ENCODE measurements at places on chromosomes 7 and 10. TPM values are rescaled to one million over a fixed set of nuclear protein-coding genes. Genes with fewer than 3 reads are reported as not detected.

- no peaks in the 10 kb centered on the region for H3K4me1 ChIP-seq
- no peaks in the 10 kb centered on the region for H3K27me3 ChIP-seq
- DNase-seq = no peak
These were observed 79.5 kb downstream of the BEND7 start for GRCh38 chr10:13449296-13449695.

DNA sequence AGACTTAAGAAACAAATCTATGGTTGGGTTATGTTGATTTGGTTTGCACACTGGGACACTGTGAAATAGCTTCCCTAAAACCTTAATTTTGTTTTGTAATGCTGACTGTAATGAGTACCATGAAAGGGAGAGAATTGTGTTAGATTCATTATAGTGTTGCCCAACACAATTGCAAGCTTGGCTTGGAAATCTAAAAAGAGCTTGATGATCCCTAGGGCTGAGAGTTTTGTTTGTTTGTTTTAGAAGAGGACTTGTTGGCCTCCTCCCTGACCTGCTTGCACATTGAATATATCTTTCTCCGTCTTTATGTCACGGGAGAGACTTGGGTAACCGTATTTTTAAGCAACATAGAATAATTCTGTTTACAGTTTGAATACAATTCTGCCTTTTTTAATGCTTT is 410.1 kb downstream of the ARL4A start:
- DNase-seq = no peak
- H3K4me1 ChIP-seq = no peaks in the 10 kb centered on the region
- H3K4me3 ChIP-seq = no peak overlapping the region
- no peak overlapping the region for H3K27ac ChIP-seq
- H3K36me3 ChIP-seq = no peaks in the 10 kb centered on the region

GRCh38 chr7:4550117-4550516 is 132.0 kb upstream of the FOXK1 start:
- no peak for DNase-seq
- H3K27me3 ChIP-seq = no peaks in the 10 kb centered on the region
- no peaks in the 10 kb centered on the region for H3K36me3 ChIP-seq
- no peaks in the 10 kb centered on the region for H3K4me1 ChIP-seq
- no peak overlapping the region for H3K4me3 ChIP-seq

DNA sequence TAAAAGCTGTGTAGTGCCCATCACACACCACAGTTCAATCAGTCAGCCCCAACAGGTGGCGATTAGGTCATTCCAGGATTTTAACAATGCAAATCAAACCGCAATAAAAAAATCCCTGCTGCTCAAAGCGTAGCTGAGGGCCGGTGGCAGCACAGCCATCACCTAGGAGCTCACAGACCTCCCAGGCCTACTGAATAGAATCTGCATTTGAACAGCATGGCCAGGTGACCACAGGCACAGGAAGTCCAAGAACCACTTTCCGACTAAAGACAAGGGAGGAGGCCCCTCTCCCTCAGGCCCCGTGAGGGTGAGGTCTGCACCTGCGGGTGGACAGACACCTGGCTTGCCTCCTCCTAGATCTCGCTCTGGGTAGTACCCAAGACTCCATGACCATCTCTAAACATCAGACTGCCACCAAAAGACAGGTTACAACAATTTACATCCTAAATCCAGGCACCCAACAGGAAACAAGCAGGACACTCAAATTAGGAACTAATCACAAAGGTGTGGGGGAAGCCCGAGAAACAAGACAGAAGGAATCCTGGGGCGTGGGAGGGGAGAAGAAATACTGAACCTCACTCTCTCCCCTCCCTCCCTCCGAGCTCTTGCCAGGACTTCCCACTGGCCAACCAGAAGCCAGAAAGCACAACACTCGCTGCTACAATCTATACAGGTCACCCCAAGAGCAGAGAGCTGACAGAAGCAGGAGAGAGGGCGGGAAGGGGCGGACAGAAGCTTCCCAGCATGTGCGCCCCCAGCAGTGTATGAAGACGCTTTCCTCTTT is 19.2 kb downstream of the GNA12 start:
- H3K4me1 ChIP-seq = peaks cover 10% of the 10 kb centered on the region
- no peaks in the 10 kb centered on the region for H3K27me3 ChIP-seq
- H3K36me3 ChIP-seq = peaks cover 11% of the 10 kb centered on the region
- H3K27ac ChIP-seq = no peak overlapping the region
- H3K4me3 ChIP-seq = no peak overlapping the region

DNA sequence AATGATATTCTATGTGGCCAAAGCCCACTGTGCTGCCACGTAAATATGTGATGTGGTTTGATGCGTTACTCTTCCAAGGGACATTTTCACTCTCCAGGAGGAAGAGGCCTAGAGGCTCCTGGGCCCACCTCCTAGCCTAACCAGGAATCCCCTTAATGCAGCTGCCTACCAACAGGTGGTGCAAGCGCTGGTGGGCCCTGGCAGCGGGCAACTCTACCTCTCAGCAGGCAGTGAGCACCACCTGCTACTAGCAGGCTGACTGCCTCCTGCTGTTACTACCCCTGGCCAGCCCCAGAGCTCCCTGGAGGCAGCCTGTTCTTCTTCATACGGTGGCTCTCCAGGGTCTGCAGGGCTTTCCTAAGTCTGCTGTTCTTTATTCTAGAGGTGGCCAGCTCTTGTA is 62.8 kb downstream of the CDH23 start:
- H3K36me3 ChIP-seq = no peaks in the 10 kb centered on the region
- DNase-seq = no peak
- no peak overlapping the region for H3K27ac ChIP-seq
- H3K4me3 ChIP-seq = no peak overlapping the region
- peaks cover 5% of the 10 kb centered on the region for H3K27me3 ChIP-seq
- no peaks in the 10 kb centered on the region for H3K4me1 ChIP-seq

DNA sequence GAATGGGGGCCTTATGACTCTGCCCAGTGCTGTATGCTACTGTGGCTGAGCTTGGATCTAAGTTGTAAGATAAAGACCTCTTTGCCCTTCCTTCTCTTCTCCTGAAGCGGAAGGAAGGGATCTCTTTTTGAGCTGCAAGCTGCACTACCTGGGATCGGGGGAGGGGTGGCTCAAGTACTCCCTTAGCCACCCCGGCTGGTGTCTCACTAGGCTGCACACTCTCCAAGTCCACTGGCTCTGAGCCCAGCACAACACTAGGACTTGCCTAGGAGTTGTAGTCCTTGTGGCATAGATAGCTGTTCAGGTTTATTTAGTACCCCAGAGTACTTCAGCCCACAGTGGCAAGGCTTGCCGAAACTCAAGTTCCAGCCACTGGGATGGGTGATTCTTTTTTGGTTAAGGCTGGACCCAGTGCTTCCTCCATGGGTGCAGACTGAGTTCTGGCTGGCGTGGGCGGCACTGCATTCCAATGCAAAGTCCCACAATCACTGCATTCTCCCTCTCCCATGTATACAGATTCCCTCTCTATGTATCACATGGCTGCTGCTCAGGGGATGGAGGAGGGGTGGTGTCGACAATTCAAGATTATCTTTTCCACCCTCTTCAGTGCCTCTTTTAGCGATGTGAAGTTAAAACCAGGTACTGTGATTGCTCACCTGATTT is 76.2 kb upstream of the SLC25A13 start:
- no peak overlapping the region for H3K4me3 ChIP-seq
- no peaks in the 10 kb centered on the region for H3K36me3 ChIP-seq
- no peaks in the 10 kb centered on the region for H3K27me3 ChIP-seq
- H3K27ac ChIP-seq = no peak overlapping the region
- no peak for DNase-seq

DNA sequence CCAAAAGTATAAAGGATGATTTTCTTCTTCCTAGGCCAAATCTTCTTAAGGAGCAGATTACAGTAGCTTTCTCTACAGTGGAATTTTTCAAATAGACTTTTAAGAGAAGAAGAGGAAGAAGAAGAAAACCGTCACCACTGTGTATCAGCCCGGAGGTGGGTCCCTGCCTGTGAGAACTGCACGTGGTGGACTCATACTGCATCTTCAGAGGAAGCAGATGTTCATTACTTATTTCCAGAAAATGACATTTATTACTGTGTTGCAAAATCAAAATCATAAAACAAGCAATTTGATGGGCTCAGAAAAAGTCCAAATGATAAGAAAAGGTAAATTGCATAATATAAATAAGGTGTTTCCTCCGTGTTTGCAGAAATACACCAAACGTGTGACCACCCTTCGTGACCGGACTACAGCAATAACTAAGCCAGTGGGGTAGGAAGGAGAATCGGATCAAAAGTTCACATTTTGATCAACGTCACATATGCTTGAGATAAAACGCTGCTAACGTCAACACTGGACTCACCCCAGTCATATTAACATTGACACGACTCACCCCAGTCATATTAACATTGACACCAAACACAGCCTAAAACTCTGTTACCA is 179.2 kb downstream of the PTPRN2 start:
- H3K4me1 ChIP-seq = peaks cover 19% of the 10 kb centered on the region
- peak; percentile 82 for DNase-seq
- peak overlapping the region; percentile 75 for H3K27ac ChIP-seq

DNA sequence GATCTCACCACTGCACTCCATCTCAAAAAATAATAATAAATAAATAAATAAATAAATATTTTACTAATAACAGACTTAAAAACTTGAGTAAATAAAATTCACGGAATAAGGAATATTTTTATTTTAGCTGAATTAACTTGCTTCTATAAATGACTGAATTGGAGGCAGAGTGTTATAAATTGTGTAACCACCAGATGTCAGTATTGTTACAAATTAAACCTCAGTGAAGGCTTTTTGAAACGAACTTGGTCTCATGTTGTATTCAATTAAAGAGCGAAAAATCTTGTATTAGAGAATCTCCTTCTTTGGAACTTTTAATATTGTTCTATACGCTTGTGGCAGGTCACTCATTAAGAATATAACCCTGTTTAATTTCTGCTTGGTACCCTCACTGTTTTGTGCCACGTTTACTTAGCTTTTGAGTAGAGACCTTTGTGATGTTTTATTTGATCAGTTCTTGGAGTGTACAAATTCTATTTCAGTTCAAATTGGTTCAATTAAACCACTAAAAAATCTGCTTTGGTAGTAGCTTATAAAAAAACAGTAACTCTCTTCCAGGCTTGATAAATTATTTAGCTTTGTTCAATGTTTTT is 45.6 kb upstream of the SCIN start:
- no peaks in the 10 kb centered on the region for H3K27me3 ChIP-seq
- H3K27ac ChIP-seq = no peak overlapping the region
- DNase-seq = peak; percentile 23
- H3K4me1 ChIP-seq = no peaks in the 10 kb centered on the region

DNA sequence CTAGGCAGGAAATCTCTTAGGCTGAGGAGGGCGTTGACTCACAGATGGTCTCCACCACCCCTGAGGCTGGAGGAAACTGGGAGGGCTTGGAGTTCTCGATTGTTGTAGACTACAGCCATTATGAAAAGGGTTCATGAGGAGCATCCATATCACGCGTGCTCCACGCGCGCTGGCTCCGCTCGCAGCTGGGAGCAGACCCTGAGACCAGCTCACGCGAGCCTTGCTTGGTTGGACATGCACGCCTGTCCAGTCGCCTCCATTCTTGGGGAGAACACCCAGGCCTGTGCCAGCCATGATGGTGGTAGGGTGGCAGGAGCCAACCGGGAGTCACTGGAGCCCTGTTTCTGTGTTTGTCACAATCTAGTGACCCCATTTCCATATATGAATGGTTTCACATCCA is 139.1 kb downstream of the TCERG1L start:
- no peak overlapping the region for H3K27ac ChIP-seq
- no peaks in the 10 kb centered on the region for H3K4me1 ChIP-seq
- H3K27me3 ChIP-seq = no peaks in the 10 kb centered on the region

GRCh38 chr10:119305860-119306513 is 98.6 kb downstream of the GRK5 start:
- H3K4me1 ChIP-seq = peaks cover 32% of the 10 kb centered on the region
- no peaks in the 10 kb centered on the region for H3K36me3 ChIP-seq
- H3K27ac ChIP-seq = no peak overlapping the region

Gene HMX2
- 1.1 TPM for polyA plus RNA-seq

Gene OPN1SW
- polyA plus RNA-seq = 0.18 TPM

Gene CRHR2
- 0.31 TPM for polyA plus RNA-seq

Gene UCN3
- polyA plus RNA-seq = 11.4 TPM

Gene CD36
- 84.9 TPM for polyA plus RNA-seq

Gene ZNRF2
- polyA plus RNA-seq = 12.1 TPM

Gene SPACDR
- polyA plus RNA-seq = 1.4 TPM

Gene ALDH18A1
- polyA plus RNA-seq = 209 TPM

Data from large intestine (tissue), 12 donors.